ENCODE measurements at places on chromosomes 7 and 10. TPM values are rescaled to one million over a fixed set of nuclear protein-coding genes. Genes with fewer than 3 reads are reported as not detected.

The EPO gene
- total RNA-seq = not detected

The ABHD11 gene
- total RNA-seq = 12.0 TPM

The HOXA5 gene
- total RNA-seq = not detected

The CFAP46 gene
- total RNA-seq = 0.19 TPM

The ZNF735 gene
- not detected for total RNA-seq

The LRRC4 gene
- total RNA-seq = 0.06 TPM

The MYO3A gene
- not detected for total RNA-seq

The LIPN gene
- total RNA-seq = not detected

The SPDYE5 gene
- not detected for total RNA-seq

The ZNF503 gene
- total RNA-seq = 10.8 TPM

The HOXA4 gene
- total RNA-seq = 0.12 TPM

The MLXIPL gene
- total RNA-seq = not detected

The OR13A1 gene
- total RNA-seq = not detected

The SCRN1 gene
- 113 TPM for total RNA-seq

The KCNMA1 gene
- 95.4 TPM for total RNA-seq

The TMEM213 gene
- not detected for total RNA-seq

The CLDN3 gene
- total RNA-seq = not detected

The RTKN2 gene
- total RNA-seq = 2.9 TPM

The CFAP58 gene
- total RNA-seq = 1.2 TPM

The CTTNBP2 gene
- 1.9 TPM for total RNA-seq

The ABCB1 gene
- 3.9 TPM for total RNA-seq

The TSPAN33 gene
- 0.06 TPM for total RNA-seq

The SORCS1 gene
- under 0.01 TPM for total RNA-seq

All from aortic smooth muscle cell (primary cell).